Renal pelvis (tissue), 12 donors: ENCODE measurements at places on chromosomes 6 and 20.
A peak's percentile ranks its signal among the peaks of the same experiment; 100 is the strongest.

- DNase-seq = no peak
Measured at GRCh38 chr6:156778454-156779205, 1.5 kb downstream of the ARID1B start.

- no peak for DNase-seq
Measured at GRCh38 chr6:36297511-36297910, 27.7 kb downstream of the PNPLA1 start.

GRCh38 chr6:29653452-29654038, 3.3 kb upstream of the MOG start:
- DNase-seq = peak; percentile 57

- no peak for DNase-seq
Measured at GRCh38 chr6:42969431-42969830, 8.9 kb downstream of the GNMT start.

DNA sequence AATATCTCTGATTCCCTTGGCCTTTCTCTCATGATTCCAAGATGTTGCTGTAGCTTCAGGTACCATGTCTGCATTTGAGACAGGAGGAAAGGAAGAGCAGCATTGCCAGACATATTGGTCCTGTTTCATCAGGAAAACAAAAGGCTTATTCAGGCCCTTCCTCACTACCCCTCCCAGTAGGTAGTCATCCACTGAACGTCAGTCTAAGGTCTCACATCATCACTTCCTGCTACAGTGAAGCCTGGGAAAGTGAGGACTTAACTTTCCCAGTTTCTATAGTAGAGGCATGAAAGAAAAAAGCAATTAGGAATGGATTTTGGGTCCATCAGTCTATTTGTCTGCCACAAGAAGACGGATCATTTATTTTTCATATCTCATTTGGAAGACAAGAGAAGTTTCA, 85.7 kb upstream of the SOX4 start:
- DNase-seq = no peak
